ENCODE measurements at places on chromosomes 13 and 19.

DNA sequence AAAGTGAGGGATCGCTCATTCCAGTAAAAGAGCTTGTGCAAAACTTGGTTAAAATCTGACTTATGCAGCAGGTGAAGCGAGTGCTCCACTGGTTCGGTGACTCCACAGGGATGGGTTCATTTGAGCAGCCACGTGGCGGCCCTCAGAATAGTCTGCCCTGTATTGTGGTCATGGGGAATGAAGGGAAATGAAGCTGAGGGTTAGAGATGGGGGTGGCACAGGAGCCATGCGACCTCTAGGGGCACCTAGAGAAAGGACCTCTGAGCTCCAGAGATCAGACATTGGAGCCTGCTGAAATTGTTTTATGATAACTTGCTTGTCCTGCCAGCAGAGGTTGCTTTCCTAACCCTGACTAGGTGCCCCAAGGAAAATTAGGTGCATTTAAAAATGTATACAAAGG is 26.6 kb downstream of the CBY2 start:
- no peak for DNase-seq

DNA sequence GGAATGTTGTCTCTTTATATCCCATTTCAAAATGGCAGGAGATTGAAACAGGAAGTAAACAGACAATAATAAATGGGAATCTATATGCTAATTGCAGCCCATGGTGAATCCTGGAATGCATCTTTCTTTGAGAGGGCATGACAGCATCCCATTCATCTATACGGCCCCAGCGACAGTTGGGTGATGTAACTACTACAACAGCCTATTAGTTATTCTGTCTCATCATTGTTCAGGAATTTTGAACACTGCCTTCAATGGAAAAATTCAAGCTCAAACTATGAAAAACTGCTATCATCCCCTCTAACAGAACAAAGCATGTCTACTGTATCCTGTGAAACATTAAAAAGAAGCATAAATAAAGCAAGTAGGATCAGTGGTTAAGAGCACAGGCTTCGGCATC is 262.1 kb downstream of the DCT start:
- no peak for DNase-seq

DNA sequence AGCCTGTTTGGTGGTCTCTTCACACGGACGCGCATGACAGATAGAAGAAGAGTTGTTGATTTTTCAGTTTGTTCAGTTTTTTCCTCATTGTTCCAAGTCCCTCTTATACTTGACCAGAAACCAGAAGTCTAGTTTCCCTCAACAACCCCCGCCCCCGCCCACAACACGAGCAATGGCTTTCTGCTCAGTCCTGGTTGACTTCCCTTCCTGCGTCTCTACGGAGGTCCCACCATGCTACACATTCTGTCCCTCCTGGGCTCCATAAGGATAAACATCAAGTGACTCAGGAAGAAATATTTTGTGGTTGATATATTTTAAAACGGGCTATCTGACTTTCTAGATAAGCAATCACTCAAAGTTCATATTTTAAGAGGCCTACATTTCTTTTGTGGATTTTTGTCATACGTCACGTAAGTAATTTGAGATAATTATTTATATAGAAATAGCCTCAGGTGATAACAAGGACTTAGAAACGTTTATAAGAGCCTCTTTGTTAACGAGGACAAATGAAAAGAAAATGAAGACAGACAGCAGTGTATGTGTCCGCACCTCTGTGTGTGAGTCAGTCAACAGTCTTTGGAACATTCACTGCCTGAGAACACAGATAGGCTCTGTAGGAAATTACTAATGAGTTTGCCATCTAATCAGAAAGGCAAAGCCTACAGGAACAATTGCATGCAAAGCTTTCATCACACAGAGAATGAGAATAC is 214.4 kb downstream of the RAP2A start:
- DNase-seq: no peak

DNA sequence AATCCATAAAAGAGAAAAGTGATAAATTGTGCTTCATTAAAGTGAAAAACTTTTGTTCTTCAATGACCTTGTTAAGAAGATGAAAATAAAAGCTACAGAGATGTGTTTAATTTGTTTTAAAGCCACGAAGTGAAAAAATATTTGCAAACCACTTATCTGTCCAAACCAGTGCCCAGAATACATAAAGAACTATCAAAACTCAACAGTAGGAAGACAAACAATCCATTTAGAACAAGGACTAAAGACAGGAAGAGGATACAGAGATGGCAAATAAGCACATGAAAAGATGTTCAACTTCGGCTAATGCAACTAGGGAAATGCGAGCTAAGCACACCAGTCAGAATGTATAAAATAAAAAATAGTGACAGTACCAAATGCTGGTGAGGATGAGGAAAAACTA is 15.0 kb downstream of the GJB6 start:
- no peak for DNase-seq

DNA sequence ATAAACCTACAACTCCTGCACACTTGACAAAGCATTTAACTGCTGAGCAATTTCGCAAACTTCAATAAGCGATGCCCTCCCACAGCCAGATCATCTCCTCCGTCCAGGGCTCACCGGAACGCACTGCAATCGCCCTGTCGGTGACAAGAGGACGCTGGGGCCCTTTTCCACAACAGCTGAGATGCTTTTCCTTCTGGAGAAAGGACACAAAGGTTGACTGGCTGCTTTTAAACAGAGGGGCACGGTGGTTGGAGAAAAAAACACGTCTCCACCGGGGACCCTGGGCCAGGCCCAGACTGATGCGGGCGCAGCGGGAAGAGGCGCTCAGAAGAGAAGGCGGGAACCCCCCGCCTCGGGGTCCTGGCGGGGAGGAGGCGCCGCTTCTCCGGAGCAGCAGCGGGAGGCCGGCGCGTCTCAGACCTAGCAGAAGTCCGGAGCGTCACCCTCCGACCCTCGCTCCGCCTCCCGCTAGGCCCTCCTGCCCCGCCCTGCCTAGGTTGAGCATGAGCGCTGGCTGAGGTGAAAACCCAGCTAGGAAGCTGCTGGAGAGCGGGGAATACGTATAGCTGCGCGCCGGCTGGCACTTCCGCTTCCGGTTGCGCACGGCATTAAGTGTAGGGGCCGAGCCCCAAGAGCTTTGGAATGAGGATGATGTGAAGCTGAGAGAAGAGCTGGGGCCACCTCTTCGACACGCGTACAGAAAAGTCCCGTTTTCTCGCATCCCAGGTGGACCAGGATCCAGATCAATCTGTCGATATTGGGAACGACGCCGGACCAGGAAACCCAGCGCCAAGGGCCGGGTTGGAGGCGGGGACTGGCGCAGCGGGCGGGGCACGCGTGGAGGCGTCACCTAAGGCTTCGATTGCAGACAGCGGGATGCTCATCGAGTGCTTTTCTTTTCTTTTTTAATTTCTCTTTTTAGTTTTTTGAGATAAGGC is at the start of gene ZNF846:
Gene ZNF846 (minus strand): TSS at position 564 of the 938 bp plus-strand sequence. CDS start 3,788 bp downstream, outside the sequence.
- peak; percentile 93 for DNase-seq

DNA sequence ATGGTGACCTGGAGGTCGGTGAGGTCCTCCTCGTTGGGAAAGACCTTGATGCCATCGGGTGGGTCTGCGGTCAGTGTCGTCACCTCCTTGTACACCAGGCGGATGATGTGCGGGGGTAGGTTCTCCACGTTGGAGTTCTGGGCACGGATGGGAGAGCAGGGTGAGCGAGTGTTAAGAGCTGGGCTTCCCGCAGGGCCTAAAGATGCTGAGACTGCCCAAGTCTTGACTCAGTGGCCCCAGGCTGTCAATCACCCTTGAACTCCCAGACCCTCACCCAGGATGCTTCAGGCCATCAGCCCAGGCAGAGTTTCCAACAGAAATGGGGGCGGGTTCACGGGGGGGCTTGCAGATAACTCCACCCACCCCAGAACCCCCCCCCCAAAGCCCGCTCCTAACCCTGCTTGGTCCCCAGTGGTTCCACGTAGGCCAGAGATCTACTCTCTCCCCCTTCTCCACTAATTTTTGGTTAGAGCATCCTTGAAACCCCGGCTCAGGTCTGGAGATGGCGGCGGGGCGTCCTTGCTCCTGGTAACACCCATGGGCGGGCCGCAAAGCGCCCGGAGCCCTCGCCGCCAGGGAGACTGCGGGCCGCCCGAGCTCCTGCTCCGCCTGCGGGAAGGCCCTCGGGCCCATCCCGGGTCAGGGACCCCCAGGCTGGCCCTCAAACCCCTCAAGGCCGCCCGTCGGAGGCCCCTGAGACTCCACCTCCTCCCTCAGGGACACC is 600 bp downstream of the UBE2S start:
- no peak for DNase-seq

- no peak for DNase-seq
Measured at GRCh38 chr13:41658057-41658661, 200.8 kb downstream of the RGCC start.

DNA sequence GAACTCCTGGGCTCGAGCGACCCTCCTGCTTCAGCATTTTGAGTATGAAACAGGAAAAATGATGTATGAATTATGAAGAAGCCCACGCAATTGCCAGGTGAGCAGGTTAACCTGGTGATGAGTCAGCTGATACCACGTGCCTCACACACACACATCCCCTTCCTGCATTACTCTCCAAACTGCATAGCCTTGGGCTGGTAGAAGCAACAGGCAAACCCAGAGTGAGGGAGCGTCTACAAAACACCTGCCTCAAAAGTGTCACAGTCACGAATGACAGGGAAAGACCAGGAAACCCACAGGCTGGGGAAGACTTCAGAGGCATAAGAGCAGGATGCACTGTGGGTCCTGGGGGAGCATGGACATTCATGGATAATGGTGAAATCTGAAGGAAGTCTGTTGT is 192.8 kb upstream of the IRS2 start:
- DNase-seq: no peak

- DNase-seq: no peak
Measured at GRCh38 chr13:40127476-40127875, 472.0 kb downstream of the COG6 start.

DNA sequence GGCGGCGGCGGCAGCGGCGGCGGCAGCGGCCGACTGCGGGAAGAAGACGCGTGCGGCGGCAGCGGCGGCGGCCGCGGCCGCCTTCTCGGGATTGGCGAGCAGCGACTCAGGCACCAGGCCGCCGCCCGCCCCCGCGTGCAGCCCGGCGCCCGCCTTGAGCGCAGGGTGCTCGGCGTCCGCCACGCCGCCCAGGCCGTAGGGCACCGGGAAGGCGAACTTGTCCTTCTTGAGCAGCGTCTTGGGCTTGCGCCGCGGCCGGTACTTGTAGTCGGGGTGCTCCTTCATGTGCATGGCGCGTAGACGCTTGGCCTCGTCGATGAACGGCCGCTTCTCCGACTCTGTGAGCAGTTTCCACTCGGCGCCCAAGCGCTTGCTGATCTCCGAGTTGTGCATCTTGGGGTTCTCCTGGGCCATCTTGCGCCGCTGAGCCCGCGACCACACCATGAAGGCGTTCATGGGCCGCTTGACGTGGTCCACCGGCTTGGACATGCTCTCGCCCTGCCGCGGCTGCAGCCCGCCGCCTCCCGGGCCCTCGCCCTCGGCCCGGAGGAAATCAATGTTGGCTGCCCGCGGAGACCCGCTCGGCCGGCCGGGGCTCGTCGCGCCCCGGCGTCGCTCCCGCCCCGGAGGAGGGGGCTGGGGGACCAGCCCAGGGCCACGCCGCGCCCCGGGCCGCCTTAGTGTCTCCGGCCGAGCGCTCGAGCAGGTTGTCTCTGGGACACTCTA is 621 bp downstream of the SOX21 start:
- DNase-seq: no peak

GRCh38 chr19:6971366-6971765 is 49.9 kb downstream of the MBD3L2B start:
- no peak for DNase-seq

GRCh38 chr13:64723724-64724123 is 2506.4 kb downstream of the PCDH9 start:
- DNase-seq: no peak

- no peak for DNase-seq
Measured at GRCh38 chr13:78306519-78307206, 296.7 kb downstream of the POU4F1 start.

GRCh38 chr19:14118165-14119051 is 846 bp upstream of the PRKACA start:
- no peak for DNase-seq

DNA sequence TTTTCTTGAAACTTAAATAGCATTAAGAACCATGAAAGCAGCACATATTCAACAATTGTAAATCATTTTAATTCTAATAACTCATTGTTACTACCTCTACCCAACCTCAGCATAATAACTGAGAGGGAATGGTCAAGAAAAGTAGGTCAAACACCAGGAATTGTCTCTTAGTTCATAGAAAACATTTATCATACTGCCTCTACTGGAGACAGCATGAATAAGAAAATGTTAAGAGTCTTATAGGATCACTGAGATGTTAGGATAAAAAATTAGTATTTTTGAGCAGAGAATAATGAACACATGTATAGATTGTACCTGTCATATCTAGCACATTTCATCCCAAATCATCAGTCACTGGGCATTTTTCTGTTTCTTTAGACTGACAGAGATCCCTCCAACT is 515.3 kb downstream of the PCDH9 start:
- no peak for DNase-seq

- DNase-seq: no peak
Measured at GRCh38 chr19:4456843-4457653, 546 bp downstream of the UBXN6 start.

DNA sequence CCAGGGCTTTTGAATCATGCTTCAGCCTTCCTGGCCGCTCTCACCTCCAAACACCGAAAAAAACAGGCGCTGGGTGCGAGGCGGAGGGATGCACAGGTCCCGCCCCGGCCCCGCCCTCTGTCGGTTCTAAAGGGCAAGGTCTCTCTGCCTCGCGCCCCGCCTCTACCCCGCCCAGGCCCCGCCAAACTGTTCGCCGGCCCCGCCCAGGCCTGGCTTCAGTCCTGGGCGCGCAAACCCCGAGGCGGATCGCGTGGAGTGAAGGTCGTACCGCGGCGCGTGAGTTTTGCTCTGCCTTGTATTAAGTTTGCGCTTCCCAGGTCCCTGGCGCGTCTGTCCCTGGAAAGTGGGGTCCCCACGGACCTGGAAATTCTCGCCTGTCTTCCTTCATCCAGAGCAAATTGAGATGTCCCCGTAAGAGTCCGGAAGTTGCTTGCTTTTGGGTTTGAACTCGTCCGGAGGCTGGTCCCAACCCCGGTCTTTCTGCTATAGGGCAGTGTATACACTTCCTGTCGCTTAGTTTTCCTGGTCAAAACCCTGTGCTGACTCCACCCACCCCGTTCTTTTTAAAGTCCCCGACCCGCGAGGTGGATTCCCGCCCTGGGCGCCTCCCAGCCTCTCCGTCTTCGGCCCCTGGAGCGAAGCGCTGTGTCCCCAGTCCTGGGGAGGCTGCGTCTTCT is 8.4 kb downstream of the ZNF808 start:
- DNase-seq: no peak

GRCh38 chr13:85386424-85386823 is 412.8 kb downstream of the SLITRK6 start:
- DNase-seq: no peak

- DNase-seq: no peak
Measured at GRCh38 chr19:18009412-18010066, 1.6 kb downstream of the ARRDC2 start.

- DNase-seq: no peak
Measured at GRCh38 chr19:48415395-48415794, 21.9 kb downstream of the GRIN2D start.

- no peak for DNase-seq
Measured at GRCh38 chr13:75368167-75368566, 113.8 kb downstream of the TBC1D4 start.

DNA sequence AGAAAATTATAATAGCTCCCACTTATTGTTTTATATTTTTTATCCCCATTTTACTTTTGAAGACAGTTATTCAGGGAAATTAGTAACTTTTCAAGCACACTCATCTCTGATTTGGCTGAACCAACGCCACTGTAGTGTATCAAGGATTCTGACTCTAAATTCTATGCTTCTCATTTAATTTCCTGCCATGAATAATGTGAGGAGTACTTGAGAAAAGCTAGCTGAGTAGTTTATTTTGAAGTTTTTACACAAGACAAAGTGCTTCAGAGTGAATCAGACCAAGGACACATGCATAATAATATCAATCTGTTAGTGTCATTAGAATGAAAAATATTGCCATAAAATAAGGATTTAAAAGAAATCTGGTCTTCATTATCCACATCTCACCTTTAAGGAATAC is 329.9 kb downstream of the SLITRK6 start:
- DNase-seq: no peak
